ENCODE measurements at places on chromosomes 5 and 9.

DNA sequence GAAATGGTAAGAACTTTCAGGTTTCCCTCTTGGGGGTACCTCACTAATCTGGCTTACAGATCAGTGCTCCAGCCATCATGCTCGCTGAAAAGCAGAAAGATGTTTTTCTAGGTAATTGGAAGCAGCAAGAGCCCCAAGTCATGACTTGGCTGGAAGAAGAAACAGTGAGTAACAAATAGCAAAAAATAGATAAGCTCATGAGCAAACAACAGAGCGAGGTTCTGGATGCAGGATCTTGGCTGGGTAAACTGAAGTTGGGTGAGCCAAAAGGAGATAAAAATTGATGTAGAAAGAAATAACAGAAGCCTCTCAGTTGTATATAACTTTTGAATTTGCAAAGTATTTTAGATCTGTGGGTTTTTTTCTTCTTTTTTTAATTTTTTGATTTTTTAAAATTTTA, 110.1 kb downstream of the INSYN2B start:
- no peak for DNase-seq

GRCh38 chr5:149528281-149529060, 22.8 kb downstream of the CSNK1A1 start:
- no peak for DNase-seq

DNA sequence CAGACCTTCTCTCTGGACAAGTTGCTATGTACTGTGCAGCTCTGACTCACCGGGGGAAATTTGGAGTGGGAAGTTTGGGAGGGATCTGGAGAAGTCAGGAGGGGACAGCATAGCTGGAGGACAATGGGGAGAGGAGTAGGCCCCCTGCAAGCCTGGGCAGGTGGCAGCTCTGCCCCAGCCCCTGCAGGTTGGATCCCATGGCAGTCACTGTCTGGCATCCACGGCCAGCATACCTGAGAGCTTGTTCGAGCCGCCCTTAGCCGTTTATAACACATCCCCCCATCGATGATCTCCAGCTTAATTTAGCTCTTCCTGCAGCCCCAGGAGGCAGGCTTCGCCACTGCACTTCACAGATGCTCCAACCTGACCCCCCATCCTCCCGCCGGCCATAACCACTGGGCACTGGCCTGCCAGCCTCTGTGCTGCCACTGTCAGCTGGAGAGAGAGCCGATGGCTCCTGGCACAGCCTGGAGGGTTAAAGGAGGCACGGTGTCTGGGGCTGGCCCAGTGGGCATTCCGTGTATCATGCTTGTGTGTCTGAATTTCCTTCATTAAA, 57.7 kb upstream of the RNU6ATAC start:
- DNase-seq = no peak

DNA sequence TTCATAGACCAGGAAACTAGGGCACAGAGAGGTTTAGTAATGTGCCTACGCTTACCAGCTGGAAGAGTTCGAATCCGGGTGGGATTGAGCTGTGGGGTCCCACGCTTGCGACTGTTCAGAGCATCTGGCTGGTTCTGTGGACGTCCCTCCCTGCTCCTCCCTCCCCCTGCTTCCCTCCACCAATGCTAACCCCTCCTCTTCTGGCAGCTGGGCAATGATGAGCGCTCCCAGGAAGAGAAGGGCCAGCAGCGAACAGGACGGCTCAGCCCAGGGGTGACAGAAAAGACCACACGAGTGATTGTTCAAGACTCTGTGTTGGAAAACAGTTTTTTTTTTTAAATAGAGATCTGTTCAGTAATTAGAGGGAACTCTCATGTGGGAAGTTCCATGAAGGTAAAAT, 6.9 kb downstream of the FAM163B start:
- DNase-seq = no peak

- DNase-seq = no peak
Measured at GRCh38 chr5:111691914-111692313, 65.1 kb downstream of the NREP start.

DNA sequence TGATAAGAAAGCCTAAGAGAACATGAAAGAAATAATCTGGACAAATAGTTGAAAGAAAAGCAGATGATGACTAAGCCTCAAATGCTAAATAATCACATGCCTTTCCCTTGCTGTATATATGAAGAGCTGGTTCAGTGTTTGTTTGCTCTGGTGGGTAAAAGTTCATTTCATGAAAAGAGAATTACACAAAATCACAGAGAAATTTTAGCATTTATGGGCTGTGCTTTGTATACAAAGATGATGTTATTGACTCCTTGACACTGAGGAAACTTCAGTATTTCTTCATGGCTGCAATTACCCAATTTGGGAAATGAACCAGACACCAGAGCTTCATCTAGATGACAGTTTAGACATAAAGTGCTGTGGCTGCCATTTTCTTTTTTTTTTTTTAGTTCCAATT, 527.2 kb downstream of the NR2F1-AS1 start:
- DNase-seq = no peak

DNA sequence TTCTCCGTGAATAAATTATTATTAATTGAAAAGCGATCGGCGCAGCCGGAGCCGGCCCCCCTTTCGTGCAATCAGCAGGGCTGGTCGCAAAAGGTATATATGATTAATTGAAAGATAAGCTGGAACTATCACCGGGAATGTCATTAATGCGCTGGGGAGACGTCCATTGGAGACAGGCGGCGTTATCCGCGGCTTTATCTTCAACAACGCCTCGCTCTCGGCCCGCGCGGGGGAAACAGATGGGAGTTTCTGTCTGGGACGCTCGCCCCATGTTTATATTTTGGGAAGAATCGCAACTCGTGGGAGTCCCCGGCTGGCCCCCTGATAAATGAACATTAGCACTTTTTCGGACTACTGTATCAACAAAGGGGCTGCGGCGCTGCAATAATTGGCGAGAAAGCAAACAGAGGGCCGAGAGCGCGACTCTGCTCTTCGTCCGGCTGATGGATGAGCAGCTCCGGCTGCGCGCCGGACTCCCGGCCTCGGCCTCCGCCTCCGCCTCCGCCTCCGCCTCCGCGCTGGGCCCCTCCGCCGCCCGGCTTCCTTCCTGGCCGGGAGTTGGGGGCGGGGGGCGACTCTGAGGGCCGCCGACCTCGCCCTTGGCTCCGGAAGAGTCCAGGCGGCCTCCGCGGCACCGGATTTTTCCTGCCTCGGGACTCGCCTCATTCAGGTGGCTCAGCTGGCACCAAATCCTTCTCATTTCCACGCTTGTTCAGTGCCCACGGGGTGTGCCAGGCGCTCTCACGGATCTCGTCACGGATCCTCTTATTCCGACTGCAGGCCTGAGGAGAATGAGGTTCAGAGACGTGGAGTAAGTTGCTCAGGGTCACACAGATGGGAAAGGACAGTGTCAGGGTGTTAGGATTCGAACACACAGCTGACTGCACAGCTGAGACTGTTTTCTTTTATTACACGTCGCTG, 3.6 kb upstream of the NKX2-5 start:
- no peak for DNase-seq

- no peak for DNase-seq
Measured at GRCh38 chr5:179874536-179875292, 16.1 kb upstream of the MRNIP start.

DNA sequence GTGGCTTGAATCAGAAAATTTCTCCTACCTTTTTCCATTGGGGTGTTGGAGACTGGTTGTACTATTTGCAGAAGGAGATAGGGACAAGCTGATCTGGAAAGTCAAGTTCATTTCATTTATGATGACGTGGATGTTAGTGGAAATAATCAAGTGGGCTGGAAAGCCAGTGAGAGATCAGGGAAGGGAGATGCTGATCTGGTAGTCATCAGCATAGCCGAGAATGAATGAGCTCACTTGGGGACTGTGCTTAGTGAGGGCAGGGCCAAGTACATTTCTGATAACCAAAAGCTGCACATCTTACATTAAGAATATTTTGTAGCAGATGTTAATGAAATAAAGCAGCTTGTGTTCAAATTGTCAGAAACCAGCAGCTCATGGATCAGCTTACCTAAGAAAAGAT, 12.1 kb downstream of the MAN2A1 start:
- DNase-seq = no peak

DNA sequence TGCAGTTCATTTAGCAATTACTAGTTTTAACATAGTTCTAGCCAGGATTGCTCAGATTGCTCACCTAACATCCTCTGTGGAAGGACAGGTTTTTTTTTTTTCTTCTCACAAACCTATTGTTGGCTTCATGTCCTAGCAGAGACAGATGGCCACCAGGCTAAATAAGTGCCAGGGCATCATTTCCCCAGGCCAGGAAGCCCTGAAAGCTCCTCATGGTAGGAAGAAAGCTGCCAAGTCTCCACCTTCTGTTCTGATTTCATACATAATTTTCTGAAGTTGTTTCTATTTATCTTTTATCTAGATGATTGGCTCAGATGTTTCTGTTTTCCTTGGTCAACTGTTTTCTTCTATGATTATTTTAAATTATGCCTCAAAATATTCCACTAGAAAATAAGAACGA, 31.0 kb downstream of the EFCAB9 start:
- DNase-seq = no peak

GRCh38 chr9:99056886-99057664, 47.8 kb upstream of the TGFBR1 start:
- peak; percentile 10 for DNase-seq

- no peak for DNase-seq
Measured at GRCh38 chr5:67163863-67164595, 32.6 kb downstream of the CD180 start.

- DNase-seq = peak; percentile 54
Measured at GRCh38 chr5:77086689-77087483, at the start of gene ZBED3. TSS of gene ZBED3 (minus strand) at chr5:77087285. CDS start at chr5:77077878, 9,407 bp downstream.

GRCh38 chr5:111422747-111423720, 89.3 kb downstream of the STARD4 start:
- DNase-seq = no peak
